NCI-H82 (cell line): ENCODE measurements at places on chromosomes 1 and 21.

DNA sequence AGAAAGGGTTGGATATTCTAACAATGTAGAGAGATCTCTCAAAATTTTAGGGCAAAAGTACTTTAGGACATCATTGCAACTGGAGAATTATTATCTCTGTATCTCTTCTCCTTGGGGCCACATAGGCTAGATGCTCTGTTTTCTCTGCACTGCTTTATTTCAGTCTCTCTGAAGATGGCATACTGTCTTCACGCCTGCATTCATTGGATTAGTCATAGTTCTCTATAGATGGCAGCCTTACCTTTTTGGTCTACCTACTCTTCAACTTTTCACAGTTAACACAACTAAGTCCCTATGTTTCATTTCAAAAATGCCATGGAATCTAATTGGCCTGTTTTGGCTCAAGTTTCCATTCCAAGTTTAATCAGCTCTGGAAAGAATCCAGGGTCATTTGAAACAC lies 1623.3 kb upstream of the B3GALT2 start:
- DNase-seq: no peak

DNA sequence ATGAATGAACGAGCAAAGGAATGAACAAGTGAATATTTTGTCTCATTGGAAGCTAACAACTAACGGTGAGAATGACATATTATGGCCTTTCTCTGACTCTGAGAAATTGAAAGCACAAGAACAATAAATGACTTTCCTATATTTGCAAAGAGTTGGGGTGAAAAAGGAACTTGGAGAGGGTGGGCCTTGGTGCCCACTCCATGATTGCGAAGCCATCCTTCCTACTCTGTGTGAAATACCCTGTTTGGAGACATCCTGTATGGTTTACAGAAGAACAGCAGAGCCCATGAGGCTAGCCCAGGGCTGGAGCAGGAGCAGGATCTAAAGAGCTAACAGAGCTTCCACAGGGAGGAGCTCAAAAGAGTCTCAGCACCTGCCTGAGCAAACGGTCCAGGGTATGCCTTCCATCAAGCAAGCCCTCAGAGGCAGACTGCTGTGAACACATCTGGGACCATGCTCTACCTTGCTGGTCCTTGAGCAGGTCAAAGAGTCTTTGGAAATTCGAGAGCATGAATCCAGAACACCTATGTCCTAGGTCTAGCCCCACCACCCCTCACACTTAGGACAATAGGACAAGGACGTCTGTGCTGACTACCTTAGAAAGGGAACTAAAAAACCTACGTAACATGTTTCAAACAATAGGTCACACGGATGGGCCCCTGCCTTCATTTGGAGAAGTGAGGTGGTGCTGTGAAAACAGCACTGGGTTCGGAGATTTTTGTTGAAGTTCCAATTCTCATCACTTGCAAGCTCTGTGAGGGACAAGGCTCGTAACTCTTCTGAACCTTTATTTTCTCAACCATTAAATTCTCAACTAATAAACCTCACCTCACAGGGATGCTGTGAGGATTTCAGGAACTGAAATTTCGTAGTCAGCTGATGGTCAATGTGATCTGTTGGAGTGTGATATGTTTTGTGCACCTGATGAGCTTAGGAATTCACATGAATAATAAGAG lies 377.4 kb downstream of the RRAGC start:
- no peak for DNase-seq

DNA sequence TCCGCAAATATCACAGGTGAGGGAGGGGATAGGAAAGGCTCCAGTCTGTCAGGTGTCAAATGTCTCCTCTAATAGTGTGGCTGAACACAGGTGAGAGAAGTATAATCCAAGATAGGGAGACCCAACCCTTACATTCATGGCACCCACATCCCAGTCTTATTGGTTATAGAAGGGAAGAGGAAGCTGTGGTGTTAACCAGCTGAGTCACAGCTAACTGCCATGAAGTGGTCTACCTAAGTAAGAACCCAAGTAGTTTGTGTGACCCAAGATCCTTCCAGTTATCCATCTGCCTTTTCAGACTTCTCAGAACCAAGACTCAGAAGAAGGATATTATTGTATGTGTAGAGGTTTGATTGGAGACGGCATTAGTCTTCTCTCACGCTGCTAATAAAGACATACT lies 37.1 kb downstream of the DDAH1 start:
- DNase-seq: no peak

DNA sequence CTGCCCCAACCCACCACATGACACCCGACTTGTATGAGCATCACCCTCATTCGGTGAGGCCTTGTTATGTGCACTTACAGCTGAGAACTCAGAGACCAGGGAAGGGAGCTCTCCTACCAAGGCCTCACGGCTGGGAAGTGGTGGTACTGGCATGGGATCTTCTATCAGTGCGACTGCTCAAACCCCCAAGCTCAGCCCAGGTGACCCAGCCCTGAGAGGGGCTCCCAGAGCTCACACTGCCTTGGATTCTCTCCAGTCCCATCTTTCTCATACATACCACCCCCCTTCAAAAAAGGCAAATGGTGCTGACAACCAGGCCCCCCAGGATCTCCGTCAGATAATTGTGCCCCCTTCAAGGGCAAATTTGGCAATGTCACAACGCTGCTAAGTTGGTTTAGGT lies 777 bp upstream of the PLA2G2F start:
- no peak for DNase-seq

GRCh38 chr1:248585266-248585665 lies 10.7 kb upstream of the OR2T34 start:
- no peak for DNase-seq

DNA sequence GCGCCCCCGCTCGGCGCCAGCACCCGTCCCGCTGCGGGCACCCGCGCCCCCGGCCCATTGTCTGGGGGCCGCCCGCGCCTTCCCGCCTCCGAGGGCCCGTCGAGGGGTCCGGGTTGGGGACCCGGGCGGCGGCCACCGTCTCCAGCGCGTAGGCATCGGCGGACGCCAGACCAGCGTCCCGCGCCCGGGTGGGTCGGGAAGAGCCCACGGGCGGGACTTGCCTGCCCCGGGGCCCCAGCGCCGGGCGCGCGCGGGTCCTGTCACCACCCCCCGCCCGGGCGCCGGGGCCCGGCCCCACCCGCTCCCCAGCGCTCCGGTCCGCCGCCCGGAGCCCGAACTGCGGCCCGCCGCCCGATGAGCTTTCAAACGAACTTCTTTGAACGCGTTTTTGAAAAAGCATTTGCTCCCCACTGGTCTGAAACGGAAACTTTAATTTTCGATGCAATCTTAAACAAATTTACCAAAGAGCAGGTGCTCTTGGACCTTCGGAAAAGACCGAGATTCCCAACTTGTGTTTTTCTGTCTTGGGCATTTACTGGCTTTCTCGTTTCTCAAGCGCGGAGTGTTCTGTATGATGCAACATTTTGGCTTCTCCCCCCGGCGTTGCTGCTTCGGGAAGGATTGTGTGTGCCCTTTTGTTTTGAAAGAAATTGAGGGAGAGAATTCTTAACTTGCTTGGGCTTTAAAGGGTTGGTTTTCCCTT lies 615 bp downstream of the CLIC4 start:
- DNase-seq: peak; percentile 59
